RWPE1 (cell line): ENCODE measurements at places on chromosomes 6 and 20.

- DNase-seq = no peak
These were observed 45.2 kb downstream of the PLAGL2 start for GRCh38 chr20:32162351-32162750.

DNA sequence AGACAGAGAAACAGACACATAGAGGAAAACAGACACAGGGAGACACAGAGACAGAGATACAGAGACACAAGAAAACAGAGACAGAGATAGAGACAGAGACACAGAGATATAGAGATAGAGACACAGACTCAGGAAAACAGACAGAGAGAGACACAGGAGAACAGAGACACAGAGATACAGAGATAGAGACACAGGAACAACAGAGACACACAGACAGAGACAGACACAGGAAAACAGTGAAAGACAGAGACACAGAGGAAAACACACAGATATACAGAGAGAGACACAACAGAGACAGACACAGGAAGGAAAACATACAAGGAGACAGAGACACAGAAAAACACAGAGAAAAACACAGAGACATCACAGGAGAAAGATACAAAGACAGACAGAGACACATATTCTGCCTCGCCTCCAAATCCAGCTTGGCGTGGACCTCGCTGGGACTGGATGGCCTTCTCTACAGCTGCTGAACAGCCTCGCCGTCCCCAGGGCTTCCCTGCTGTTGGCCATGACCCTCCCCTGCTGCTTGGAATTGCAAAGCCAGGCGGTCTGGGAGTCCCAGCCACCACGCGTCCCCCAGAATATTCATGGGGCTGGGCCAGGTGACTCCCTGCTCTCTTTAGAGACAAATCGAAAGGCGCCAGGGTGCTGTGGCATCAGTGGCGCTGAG is 36.8 kb downstream of the NTSR1 start:
- DNase-seq = no peak

DNA sequence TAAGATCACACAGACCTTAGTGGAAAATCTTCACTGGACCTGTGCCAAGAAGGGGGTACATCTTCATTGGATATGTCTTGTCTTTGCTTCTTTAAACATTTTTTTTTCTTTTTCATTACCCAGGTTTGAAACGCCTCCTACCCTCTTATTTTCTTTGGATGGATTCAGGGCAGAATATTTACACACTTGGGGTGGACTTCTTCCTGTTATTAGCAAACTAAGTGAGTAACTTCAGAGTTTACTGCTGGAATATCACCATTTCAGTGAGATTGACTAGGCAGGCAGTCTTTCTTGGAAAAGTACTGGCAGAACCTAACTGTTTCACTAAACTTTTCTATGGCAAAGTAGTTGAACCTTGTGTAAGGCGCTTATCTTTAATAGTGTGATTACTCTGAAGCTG is 47.0 kb downstream of the ENPP1 start:
- no peak for DNase-seq

DNA sequence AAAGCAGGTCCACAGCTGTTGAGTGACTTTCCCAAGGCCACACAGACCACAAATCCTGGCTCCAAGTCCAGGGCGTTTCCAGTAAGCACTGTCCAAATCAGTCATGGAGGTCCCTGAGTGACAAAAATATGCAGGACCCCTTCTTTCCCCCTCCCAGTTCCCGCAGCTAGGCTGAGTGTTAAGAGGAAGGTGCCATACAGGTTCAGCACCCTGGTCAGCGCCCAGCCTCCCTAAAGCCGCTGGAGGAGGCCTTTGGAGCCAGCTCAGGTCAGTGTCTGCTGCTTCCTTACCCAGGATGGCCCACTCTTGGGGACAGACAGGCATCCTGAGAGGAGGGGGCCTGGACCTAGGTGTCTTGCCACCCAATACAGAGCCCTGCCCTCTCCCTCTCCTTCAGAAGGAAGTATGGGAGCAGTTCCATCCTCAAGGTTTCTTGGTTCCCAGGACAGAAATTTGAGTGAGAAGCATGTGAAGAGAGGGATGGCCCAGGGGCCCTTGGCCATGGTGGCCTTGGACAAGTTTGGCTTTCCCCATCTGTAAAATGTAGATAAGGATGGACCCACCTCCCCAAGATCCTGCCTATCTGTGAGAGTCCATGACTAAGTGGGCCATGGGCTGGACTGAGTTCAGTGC is 13.2 kb downstream of the TMEM74B start:
- peak; percentile 49 for DNase-seq

- no peak for DNase-seq
These were observed 175.7 kb downstream of the VEGFA start for GRCh38 chr6:43945768-43946080.

GRCh38 chr6:114249522-114249921 is 93.3 kb downstream of the HS3ST5 start:
- DNase-seq = no peak

- DNase-seq = no peak
These were observed 381.0 kb upstream of the ARID1B start for GRCh38 chr6:156396068-156396771.

DNA sequence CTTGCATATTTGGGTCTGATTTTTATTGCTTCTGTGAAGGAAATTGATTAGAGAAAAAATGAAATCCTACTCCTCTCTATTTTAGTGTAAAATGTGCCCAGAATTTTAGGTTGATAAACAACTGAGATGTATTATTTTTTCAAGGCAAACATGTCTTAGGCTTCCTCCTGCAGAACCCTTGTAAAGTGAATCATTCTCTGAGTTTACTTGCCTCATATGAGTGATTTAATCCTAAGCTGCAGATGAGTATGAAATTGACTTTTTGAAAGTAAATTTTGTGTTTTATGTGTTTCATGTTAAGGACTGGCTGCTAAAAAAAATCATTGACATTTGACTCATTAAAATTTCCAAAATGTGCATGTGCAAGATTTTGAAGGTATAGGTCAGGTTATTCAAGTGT is 138.5 kb upstream of the PHACTR1 start:
- no peak for DNase-seq

GRCh38 chr6:135311446-135312200 is 130.5 kb downstream of the MYB start:
- DNase-seq = no peak

DNA sequence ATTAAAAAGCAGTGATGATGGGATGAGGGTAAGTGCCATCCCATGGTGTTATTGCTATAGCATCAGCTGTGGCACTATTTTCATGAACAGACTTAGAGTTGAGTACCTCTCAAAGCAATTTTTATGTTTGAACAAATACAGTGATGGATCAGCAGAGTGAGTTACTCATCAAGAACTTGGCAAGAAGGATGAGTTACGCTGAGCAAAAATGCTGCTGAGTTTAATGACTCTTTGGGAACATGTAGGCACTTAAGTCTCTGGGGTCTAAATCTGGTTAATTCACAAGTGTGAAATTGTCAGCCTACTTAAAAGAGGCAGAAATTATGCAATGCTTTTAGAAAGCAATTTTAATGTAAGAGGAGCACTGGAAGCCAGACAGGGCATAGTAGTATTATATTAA is 78.5 kb upstream of the AHI1 start:
- no peak for DNase-seq

GRCh38 chr6:160735523-160735922 is 33.5 kb downstream of the PLG start:
- DNase-seq = no peak

DNA sequence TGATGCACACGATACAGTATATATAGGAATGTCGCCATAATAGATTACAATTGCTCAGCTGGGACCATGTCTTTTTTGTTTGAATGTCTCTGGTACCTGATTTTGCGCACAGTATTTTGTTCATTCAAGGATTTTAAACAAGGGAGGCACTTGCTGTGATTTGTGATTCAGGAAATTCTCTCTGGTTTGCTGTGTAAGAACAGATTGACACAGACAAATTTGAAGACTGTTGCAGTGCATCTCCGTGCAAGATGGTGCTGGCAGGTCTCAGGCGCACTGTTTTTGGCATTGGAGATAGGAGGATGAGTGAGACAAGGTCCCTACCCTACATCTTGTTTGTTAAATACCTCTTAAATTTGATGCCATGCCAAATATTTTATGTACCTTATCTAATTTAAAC is 2.5 kb downstream of the MAPRE1 start:
- no peak for DNase-seq

DNA sequence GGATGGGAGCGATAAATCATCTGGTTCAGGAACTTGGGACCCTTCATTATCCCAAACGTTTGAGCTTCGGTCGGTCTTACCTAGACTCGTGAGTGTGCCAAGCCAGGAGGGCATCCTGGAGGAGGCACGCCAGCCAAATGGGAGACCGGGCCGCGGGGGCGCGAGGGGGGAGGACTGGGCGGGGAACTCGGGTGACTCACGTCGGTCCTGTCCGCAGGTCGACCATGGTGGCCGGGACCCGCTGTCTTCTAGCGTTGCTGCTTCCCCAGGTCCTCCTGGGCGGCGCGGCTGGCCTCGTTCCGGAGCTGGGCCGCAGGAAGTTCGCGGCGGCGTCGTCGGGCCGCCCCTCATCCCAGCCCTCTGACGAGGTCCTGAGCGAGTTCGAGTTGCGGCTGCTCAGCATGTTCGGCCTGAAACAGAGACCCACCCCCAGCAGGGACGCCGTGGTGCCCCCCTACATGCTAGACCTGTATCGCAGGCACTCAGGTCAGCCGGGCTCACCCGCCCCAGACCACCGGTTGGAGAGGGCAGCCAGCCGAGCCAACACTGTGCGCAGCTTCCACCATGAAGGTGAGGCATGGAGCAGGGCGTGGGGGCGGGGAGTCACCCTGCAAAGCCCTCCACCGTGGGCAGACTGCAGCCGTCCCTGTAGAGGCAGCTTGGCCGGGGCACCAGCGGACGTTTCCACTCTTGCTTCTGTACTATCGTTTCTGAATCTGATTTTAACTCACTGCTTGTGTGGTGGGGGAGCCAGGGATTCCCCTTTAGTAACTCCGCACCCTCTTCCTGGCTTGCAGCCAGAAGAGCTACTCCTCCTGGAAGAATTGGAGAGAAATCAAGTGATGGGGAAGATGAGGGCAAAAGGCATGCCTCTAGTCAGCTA is 2.7 kb downstream of the BMP2 start:
- peak; percentile 62 for DNase-seq

- DNase-seq = peak; percentile 25
These were observed 855 bp upstream of the GFOD1 start for GRCh38 chr6:13488015-13488895.

DNA sequence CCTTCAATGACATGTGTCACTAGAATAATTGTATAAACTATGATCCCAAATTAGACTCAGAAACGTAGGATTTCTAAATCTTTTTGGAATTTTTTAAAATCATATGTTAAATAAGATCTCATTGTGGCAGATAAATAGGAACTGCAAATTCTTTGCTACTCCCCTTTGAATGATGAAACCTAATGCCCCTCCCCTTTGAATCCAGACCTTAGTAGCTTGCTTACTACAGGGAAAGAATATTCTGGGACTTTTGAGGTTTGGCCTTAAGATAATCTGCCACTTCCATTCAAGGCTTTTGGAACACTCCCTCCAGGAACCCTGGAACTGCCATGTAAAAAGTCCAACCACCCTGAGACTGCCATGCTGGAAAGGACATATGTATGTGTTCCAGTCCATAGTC is 7.1 kb downstream of the TDP2 start:
- DNase-seq = no peak

GRCh38 chr6:45054610-45055009 is 273.5 kb upstream of the RUNX2 start:
- DNase-seq = no peak

DNA sequence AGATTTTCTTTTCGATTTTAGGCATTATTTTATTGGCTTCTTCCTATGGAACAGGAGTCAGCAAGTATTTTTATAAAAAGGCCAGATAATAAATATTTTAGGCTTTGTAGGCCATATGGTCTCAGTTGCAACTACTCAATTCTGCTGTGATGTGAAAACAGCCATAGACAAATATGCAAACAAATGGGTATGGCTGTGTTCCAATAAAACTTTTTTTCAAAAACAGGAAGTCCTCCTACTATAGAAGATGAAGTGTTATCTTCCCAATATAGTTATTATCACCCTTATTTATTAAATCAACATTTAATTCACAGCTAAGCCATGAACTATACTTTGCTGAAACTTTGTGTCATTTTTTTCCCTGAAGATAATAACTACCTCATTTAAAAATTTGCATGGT is 57.2 kb downstream of the CHD6 start:
- no peak for DNase-seq

- no peak for DNase-seq
These were observed 732 bp downstream of the HRH3 start for GRCh38 chr20:62219101-62219991.

GRCh38 chr6:115997990-115998585 is 62.6 kb downstream of the FRK start:
- DNase-seq = no peak

- no peak for DNase-seq
These were observed 3.5 kb downstream of the SCAF8 start for GRCh38 chr6:154736618-154737259.

- DNase-seq = no peak
These were observed 295.2 kb downstream of the GJA1 start for GRCh38 chr6:121730616-121731015.

- DNase-seq = no peak
These were observed 631 bp downstream of the PLCB1 start for GRCh38 chr20:8132484-8133309.

- no peak for DNase-seq
These were observed 194.6 kb downstream of the DLL1 start for GRCh38 chr6:170096191-170096802.

- DNase-seq = no peak
These were observed 11.7 kb downstream of the OSER1 start for GRCh38 chr20:44198872-44199271.

DNA sequence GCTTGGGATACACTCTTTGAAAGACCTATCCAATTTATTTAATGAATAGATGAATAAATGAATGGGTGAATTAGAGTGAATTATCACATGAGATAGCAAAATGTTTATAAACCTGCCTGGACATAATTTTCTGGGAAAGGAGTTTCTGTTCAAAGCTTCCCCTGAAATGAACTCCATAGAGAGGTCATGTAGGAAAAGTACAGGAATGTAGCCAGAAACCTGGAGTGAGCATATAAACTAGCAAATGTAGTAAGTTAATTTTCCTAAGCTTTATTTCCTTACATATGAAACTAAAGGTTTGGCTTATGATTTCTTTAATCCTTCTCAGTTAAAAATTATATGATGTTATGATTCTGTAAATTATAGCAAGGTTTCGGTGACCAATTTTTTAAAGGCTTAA is 380.3 kb upstream of the RSPO3 start:
- no peak for DNase-seq

DNA sequence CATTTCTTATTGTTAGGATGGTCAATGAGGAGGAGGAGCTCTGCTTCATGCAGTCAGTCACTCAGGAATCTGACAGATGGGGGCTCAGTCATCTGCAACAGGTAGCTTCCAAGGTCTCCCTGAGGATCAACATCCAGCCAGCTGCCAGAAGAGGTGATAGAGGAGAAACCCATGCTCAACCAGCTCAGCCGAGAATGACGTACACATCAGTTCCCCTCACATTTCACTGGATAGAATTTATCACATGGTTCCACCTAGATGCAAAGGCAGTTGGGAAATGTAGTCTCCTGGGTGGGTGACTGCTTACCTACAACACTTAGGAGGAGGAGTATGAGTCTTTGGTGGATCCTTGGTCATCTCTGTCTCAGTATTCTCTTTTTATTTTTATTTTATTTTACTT is 144.5 kb downstream of the CEBPB start:
- DNase-seq = peak; percentile 85
